ENCODE measurements at places on chromosomes 2 and 18. TPM values are rescaled to one million over a fixed set of nuclear protein-coding genes. Genes with fewer than 3 reads are reported as not detected.

DNA sequence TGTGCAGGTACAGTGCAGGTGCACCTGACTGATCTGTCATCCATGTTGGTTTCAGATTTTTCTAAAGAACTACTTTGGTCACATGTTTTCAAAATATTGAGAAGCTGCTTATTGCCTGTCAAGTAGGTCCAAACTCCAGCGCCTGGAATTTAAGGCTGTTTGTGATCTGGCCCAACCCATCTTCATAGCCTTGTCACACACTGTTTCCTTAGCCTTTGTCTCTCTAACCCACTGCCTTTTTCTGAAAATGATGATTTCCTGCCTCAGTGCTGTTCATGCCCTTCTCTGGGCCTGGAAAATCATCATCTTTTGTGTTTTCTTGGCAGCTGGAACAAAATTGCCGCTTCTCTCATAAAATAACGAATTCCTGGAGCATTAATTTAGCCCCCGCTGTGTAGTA is 7.2 kb downstream of the LIMS1 start:
- DNase-seq = no peak

- no peak for DNase-seq
Observed at GRCh38 chr2:6653281-6653750, 212.4 kb downstream of the CMPK2 start.

GRCh38 chr2:11389551-11390398 is 45.3 kb upstream of the ROCK2 start:
- DNase-seq = no peak

DNA sequence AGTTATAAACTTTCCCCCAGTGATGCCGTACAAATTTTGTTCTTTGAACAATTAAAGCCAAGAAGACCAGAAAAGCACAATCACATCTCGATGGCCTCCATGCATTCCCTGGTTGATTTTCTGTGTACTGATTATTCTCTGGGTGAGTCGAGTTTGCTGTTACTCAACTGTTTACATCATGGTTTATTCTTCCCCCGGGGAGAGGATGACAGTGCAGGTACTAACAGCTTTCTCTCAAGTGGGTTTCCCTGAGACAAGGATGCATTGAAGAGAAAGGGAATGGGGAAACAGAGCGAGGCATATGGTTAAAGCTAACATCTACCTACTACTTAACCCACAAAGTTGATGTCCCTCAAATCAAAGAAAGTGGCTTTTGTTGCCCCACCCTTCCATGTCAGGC is 410.8 kb upstream of the FANCL start:
- DNase-seq = no peak

DNA sequence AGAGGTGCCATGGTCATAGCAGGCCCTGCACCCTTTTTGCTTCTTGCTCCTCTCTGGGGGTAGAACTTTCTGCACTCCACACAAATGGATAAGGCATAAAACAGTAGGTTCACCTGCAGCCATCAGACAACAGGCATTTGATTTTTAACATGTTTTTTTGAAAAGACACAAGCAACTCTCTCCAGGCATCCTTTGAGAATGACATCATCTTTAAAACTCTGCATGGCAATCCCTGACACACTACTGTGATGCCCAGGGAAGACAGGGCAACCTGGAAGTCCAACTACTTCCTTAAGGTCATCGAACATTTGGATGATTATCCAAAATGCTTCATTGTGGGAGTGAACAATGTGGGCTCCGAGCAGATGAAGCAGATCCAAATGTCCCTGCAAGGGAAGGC is 82.8 kb downstream of the SKA1 start:
- DNase-seq = no peak

DNA sequence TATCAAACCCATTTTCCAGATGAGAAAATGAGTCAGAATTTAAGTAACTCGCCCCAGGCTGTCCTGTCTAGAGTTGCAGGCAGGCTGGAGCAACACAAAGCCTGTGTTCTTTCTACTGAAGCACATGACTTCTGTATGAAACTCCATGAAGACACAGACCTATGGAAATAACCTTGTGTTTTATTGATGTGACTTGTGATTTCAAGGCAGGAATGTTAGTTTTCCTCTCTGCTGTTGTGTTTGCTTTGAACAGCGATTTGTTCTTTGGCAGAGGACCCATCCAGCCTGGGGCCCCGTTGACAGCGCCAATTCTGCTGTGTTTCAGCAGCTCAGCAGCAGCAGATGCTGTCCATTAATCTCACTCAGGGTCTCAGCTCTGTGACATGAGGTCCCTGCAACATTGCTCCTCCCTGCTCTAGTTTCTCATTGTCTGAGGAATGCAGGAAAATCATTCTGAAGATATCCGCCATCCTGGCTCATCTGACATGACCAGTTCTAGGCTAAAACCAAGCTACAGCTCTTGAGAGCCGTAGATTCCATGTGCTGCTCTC is 344.3 kb upstream of the RAB12 start:
- no peak for DNase-seq

DNA sequence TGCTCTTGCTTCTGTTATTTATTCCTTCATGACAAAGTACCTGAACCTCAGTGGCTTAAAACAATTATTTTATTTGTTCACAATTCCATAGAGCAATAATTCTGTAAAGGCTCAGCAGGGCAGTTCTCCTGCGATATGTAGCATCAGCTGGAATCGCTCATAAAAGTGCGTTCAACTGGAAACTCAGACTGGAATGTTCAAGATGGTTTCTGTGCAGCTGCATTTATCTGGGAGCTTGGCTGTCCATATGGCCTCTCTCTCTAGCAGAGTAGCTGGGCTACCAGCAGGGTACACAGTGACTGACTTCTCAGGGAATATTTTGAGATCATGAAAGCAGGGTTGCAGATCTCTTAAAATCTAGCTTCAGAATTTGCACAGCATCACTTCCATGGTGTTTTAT is 13.5 kb downstream of the CCDC121 start:
- no peak for DNase-seq

DNA sequence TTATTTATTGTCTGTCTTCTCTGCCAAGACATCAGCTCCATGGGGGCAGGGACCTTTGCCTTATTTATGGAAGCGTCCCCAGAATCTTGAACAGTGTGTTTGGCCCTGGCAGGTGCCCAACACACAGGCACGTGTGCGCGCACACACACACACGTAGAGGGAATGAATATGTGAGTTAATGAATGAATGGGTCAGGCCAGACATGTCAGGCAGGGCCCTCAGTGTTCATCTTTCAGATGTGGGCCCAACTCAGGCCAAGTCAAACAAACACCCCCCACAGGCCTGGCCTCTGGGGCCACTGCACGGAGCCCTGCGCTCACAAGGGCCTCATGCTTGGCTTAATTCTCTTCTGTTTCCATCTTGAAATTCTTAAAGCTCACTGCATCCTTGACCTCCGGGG is 54.1 kb downstream of the DYSF start:
- no peak for DNase-seq

GRCh38 chr2:29130295-29130694 is 15.1 kb downstream of the CLIP4 start:
- DNase-seq = no peak

DNA sequence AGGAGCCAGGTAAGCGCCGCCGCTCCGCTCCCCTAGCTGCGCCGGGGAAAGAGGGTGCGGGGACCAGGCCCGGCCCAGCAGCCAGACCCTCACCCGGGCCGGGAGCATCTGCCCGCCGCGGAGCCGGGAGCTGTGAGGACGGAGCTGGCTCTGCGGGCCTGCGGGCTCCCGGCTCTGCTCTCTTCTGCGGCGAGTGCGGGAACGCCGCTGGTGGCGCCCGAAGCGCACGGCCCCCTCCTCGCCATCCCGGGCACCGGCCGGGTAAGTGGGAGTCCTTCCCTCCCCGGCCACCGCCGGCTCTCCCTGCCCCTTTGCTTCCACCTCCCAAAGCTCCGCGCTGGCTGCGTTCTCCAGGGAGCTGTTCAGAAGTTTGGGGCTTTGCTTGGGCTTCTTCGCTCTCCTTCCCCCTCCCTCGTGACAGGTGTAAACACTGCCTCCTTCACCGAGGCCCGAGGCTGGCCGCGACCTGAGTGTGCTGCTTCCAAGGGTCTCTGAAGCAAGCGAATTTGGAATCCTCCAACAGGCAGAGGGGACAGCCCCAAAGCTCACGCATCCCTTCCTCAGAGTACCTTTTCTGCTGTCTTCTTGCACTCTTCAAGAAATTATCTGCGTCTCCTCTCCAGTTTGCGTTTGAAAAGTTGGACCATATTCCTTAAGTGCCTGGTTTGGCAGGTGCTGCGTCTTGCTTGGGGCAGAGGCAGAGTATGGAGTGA is 632 bp downstream of the AFTPH start:
- DNase-seq = peak; percentile 37

GRCh38 chr2:69639266-69639665 is 4.3 kb downstream of the AAK1 start:
- DNase-seq = no peak

GRCh38 chr2:69773206-69773605 is 31.3 kb downstream of the ANXA4 start:
- no peak for DNase-seq

- DNase-seq = no peak
Observed at GRCh38 chr18:67518566-67518965, 2.0 kb upstream of the DSEL start.

- no peak for DNase-seq
Observed at GRCh38 chr2:5442736-5443135, 249.4 kb upstream of the SOX11 start.

GRCh38 chr18:31241425-31241824 is 76.5 kb upstream of the DSG1 start:
- no peak for DNase-seq

- no peak for DNase-seq
Observed at GRCh38 chr18:50441501-50441900, 66.7 kb downstream of the SKA1 start.

DNA sequence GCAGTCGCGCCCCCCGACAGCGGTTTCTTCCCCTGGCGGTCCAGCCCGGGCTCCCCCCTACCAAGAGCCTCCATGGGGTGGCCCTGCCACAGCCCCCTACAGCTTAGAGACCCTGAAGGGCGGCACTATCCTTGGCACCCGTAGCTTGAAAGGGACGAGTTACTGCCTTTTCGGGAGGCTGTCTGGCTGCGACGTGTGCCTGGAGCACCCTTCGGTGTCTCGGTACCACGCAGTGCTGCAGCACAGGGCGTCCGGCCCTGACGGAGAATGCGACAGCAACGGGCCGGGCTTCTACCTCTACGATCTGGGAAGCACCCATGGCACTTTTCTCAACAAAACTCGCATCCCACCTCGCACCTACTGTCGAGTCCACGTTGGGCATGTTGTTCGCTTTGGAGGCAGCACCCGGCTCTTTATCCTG is 475 bp downstream of the SLC4A1AP start:
- DNase-seq = no peak

DNA sequence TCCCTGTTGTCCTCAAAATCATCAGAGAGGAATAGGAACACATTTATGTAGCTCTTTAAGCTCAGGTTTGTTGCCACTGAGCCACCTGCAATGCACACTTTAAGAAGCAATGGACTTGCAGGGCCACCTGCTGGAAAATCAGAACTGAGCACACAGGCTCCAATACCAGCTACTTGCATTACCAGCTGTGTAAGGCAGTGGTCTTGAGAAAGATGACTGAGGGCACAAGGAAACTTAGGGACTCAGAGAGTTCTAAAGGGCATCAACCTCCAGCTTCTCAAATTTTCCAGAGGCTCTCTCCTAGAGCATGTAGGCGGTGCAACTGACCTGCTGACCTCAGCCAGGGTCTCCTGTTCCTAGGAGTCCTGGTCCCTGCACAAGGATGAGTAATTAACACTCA is 2.5 kb upstream of the CNDP2 start:
- DNase-seq = no peak

GRCh38 chr18:27717816-27718215 is 459.1 kb downstream of the CDH2 start:
- no peak for DNase-seq

DNA sequence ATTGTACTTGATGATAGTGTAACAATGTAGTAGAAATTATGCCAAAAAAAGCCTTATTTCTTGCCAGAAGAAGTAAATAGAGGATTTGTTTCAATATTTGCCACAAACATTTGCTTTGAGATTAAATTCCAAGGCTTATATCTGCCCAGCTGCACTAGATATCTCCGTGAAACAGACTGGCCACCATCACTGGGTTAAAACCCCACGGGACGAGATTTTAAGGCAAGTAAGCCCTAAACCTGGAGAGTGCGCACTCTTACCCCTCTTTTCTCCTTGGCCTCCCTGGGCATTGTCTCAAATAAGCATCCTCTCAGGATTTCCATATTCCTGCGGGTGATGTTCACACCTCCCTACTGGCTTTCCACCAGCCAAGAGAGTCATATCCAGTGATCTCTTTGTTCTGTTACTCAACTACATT is 334.4 kb downstream of the AGPS start:
- DNase-seq = no peak

DNA sequence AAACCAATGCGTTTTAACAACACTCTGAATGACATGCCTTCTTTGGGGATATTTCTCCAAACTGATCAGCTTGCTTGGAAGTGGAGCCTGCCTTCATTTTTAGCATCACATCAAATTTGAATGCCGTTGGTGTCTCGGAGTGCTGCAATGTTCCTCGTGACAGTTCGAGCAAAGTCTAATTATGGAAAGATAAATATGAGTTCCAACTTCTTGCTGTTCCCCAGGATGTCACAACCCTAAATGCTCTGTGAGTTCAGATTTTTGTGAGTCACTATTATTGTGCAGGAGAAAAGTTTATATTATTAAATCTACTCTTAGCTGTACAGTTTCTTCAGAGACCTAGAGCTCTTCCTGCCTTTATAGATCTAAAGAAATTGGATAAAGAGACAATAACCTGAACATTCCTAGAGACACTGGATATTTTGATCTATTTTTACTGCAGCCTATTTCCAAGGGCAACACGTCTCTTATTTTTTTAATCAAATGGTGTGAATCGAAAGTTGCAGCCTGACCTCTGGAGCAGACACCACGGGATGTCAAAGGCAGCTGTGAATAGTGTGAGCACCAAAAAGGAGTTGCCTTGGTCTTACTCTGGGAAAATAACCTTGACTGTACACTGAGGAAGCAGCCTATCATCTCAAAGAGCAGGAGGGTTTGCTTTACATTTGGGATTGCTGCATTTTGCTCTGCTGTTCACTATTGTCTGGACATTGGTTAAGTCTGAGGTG is 330.1 kb downstream of the TDRD15 start:
- DNase-seq = no peak

- DNase-seq = no peak
Observed at GRCh38 chr2:181896286-181896685, 4.8 kb downstream of the ITPRID2 start.

Gene CTAGE1
- total RNA-seq = not detected

Gene ITGB6
- not detected for total RNA-seq

Gene C2orf15
- 0.86 TPM for total RNA-seq

Gene ASNSD1
- 61.9 TPM for total RNA-seq

Gene PRSS56
- not detected for total RNA-seq

Gene CLIP4
- total RNA-seq = 62.6 TPM

Gene ELOA2
- total RNA-seq = not detected
